ENCODE measurements at places on chromosomes 12 and 14. TPM values are rescaled to one million over a fixed set of nuclear protein-coding genes. Genes with fewer than 3 reads are reported as not detected.

The AGAP2 gene
- total RNA-seq = 22.2 TPM

The LBHD2 gene
- total RNA-seq = not detected

The FAM234B gene
- total RNA-seq = 2.2 TPM

The C1QL4 gene
- total RNA-seq = not detected

The KLHDC2 gene
- total RNA-seq = 121 TPM

The ETV6 gene
- 11.3 TPM for total RNA-seq

The PHC1 gene
- total RNA-seq = 36.3 TPM

The TPPP2 gene
- not detected for total RNA-seq

The SLC39A5 gene
- total RNA-seq = not detected

GRCh38 chr14:65824285-65824977 lies 411.9 kb downstream of the FUT8 start:
- DNase-seq = peak; percentile 44

GRCh38 chr12:101330631-101331030 lies 50.7 kb downstream of the UTP20 start:
- DNase-seq = no peak

- no peak for DNase-seq
These were observed 20.2 kb downstream of the OR4N2 start for GRCh38 chr14:19823765-19824164.

GRCh38 chr14:20388159-20388558 lies 25.1 kb downstream of the TEP1 start:
- no peak for DNase-seq

DNA sequence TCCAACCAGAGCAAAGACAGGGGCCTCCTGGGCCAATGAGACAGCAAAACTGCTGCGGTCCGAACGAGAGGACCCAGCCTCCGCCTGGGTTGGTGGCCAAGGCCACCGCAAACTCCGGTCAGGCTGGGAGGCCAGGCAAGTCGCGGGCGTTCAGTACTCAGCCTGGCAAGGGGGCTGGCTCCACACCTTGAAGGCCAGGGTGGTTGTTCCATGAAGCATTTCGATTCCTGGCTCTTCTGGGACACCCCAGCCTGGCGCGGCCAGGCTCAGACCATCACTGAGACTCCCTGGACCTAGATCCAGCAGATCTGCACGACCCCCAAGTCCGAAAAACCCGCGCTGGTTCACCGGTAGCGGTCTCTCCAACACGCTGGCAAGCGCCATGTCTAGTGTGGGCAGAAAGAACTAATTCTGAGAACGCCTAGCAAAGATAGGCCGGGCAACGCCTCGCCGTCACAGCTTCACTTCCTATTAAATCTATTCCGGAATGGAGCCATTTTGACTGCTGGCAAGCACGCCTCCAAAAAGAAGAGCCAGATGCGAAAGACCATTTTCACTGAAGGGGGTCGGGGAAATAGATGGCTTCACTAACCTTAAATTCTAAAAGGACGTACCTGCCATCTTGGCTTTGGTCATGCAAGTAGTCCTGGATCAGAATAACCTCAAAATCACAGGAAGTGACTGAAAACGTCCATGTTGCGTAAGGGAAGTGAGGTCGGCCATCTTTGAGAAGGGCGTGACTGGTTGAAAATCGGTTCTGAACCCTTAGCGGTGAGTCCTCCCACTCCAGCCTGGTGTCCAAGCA lies at the start of gene PSMB5:
PSMB5 (minus strand) TSS at position 403 of the 805 bp plus-strand sequence; CDS start at position 384, 19 bp downstream.
- peak; percentile 97 for DNase-seq

DNA sequence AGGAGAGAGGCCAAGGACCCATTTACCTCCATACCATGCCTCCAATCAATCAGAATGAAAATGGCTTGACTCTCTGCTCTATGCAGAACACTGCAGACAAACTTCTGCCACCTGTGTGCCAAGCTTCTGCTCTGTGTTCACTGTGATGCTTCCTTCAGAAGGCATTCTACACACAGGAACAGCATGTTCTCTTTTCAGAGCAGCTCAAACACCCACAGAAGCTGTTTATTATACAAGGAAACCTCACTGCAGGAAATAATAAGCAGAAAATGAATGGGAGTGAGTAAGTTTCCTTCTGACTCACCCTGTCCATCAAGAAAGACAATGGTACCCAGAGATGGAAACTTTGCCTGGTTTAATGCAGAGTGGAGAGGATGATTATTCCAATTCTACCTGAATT lies 2.4 kb upstream of the ESR2 start:
- DNase-seq = no peak
